ENCODE measurements at places on chromosomes 7 and 10.

DNA sequence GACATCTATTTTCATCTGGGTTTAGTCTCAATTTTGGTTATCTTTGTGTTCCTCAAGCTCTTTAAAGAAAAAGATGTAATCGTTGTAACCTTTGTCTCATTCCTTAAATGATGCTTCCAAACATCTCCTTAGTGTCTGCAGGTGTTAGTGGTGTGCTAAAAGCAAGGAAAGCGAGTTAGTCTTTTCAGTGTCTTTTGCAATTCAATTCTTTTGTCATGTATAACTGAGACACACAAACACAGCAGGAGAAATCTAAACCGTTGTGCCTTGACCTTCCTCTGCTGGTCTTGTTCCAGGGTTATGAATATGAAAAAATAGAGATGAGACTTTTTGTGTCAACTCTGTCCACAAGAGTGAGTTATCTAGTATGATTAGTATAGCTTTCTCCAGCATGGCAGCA, 40.7 kb downstream of the PIK3CG start:
- DNase-seq = no peak

DNA sequence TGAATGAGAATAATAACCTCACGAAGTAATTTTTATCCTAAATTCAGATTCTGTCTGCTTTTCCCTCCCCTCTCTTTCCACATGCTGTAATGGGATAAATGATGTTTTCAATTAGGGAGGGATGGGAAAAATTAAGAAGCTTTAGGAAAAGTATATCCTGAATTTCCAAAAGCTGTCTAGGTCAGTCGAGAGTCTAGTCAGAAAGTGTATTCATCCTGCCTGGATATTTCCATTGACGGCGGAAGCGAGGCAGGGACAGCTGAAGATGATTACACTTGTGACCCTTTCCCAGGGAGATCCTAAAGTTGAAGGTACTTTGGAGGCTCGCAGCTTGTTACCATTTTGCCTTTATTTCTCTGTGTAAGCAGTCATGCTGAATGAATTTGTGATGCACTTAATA, 204.1 kb downstream of the ZNF365 start:
- DNase-seq = no peak

GRCh38 chr7:30184791-30185487, 50.2 kb downstream of the MTURN start:
- no peak for DNase-seq

DNA sequence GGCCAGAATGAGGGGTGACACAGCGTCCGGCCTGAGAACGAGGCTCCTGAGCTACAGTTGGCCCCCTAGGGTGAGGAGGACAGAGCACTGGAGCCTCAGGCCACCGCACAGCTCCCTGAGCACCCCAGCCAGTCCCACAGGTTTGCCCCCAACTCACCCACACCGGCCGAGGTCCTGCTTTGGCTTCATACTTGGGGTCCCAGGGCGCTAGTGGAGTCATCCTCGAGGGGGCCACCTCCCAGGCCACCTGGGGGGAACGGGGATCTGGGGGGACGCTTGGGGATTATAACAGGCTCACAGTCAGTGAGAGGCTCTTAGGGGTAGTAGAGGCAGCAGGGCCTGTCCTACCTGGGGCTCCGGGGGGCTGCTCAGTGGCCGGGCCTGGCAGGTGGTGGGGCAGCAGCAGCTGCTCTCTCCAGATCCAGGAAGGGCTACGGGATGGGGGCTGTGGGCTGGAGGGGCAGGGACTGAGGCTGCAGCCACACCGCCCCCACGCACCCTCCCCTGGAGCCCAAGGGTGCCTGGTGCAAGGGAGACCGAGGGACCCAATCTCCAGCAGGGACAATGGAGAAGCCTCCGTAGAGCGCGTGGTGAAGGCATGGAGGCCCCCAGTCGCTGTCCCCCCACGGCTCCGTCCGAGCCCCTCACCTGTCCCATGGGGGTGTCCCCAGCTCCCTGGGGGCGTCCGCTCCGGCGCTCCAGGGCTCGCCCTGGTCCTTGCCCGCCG, 588 bp downstream of the SAP25 start:
- DNase-seq = no peak

- no peak for DNase-seq
Observed at GRCh38 chr10:48418189-48418788, 111.8 kb downstream of the MAPK8 start.

DNA sequence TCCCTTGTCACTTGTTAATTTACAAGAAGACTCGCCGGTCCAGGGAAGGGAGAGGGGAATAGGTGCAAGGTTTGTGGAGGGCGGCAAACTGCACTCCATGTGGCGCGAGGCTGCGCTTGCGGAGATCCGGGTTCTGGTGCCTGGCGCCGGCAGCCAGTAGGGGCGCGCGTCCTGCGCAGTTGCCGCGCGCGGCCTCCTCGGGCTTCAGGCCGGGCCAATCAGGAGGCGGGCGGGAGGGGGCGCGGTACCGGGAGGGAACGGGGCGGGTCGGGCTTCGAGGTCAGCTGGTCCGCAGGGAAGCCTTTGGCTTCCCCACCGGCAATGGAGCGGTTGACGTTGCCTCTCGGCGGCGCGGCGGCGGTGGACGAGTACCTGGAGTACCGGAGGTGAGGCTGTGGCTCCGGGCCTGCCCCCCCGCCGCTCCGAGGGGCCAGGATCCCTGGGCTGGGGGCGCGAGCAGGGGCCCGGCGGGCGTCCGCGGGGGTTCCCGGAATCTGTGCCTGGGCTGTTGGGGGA, at the start of gene FAM221A:
TSS of gene FAM221A (plus strand) at position 302 of the 516 bp plus-strand sequence. CDS start at position 322, 20 bp downstream.
- peak; percentile 53 for DNase-seq

DNA sequence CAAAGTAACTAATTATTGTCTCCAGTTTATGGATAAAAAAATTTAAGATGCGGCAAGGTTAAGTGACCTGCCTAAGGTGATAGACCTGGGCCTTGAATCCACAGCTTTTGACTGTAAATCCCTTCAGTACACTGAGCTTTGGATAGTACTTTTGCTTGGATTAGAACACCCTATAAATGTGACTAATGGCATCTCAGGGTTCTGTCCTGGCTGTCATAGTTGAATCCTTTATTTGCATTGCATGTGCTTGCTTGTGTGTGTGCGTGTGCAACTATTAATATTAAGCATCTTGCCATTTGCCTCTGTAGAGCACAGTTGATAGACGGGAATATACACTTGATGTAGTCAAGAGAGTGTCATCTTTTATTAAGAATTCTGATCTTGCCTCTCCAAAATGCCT, 228.0 kb downstream of the AUTS2 start:
- no peak for DNase-seq

GRCh38 chr7:1455241-1455939, 3.9 kb downstream of the MICALL2 start:
- no peak for DNase-seq
